Thymus (tissue), 14 donors: ENCODE measurements at places on chromosomes 7 and 10. TPM values are rescaled to one million over a fixed set of nuclear protein-coding genes. Genes with fewer than 3 reads are reported as not detected.

DNA sequence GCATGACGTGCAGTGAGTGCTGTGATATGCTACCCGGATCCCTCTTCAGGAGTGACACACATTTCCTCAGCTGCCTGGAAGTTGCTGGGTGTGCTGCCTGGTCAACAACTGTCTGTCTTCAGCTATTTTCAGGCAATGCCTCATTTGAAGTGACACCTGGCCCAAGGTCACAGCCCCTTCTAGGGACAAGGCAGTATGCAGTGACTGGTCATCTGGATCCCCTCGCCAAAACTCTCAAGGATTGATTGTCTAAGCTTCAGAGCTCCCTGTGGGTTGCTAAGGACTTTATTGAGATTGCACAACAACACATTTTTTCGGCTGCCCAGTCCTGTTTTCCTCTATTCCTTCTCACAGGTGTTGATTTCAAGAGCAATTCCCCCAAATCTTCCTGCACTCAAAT lies 108.8 kb downstream of the GNAI1 start:
- no peaks in the 10 kb centered on the region for H3K36me3 ChIP-seq
- no peak overlapping the region for H3K27ac ChIP-seq
- no peak overlapping the region for H3K4me3 ChIP-seq
- DNase-seq, result no peak
- no peaks in the 10 kb centered on the region for H3K4me1 ChIP-seq

GRCh38 chr10:77348082-77348481 lies 289.5 kb downstream of the KCNMA1 start:
- DNase-seq, result no peak
- H3K36me3 ChIP-seq, result no peaks in the 10 kb centered on the region
- H3K27me3 ChIP-seq, result no peaks in the 10 kb centered on the region
- H3K4me3 ChIP-seq, result no peak overlapping the region

The MYH16 gene
- 0.05 TPM for total RNA-seq

The HEPACAM2 gene
- total RNA-seq, result 0.24 TPM

- no peaks in the 10 kb centered on the region for H3K27me3 ChIP-seq
- no peak overlapping the region for H3K27ac ChIP-seq
- no peak overlapping the region for H3K4me3 ChIP-seq
Measured at GRCh38 chr7:27825891-27826290, 85.9 kb downstream of the TAX1BP1 start.

The CCL24 gene
- total RNA-seq, result 0.19 TPM

The FKBP9 gene
- 12.8 TPM for total RNA-seq

DNA sequence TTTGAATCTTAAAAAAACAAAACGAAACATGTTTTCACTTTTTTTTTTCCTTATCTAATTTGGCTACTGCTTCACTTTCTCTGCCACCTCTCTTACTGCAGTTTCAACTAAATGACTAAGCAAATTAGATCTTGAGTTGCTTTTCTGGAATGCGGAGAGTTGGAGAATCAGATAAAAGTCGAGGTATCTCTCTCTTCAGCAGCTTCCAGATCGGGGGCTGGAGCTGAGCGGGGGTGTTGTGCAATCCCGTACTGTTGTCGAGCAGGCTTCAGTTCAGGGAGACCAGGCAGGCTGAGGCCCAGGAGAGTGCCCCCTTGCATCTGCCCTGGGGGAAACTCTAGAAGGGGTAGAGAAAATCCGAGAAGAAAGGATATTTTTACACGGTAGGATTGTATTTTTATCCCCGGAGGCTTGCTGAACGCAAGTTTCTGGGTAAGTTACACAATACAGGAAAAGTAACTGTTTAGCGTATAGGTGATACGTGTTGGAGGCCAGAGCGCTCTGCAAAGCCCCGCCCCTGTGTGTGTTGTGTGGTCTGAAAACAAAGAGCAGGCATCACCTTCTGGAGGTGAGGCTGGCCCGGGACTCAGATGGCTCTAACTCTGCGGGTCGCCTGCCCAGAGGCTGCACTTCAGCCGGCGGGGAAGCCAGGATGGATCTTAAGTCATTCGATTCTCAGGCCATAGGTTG lies 116.6 kb downstream of the KLF6 start:
- peaks cover 47% of the 10 kb centered on the region for H3K4me1 ChIP-seq
- no peaks in the 10 kb centered on the region for H3K36me3 ChIP-seq
- peak overlapping the region; percentile 11 for H3K4me3 ChIP-seq

The TFR2 gene
- total RNA-seq, result 0.80 TPM
